NCI-H2081 (cell line): ENCODE measurements at places on chromosomes 16 and 17.

- no peak for DNase-seq
Observed at GRCh38 chr17:61218438-61218837, 181.2 kb upstream of the TBX2 start.

DNA sequence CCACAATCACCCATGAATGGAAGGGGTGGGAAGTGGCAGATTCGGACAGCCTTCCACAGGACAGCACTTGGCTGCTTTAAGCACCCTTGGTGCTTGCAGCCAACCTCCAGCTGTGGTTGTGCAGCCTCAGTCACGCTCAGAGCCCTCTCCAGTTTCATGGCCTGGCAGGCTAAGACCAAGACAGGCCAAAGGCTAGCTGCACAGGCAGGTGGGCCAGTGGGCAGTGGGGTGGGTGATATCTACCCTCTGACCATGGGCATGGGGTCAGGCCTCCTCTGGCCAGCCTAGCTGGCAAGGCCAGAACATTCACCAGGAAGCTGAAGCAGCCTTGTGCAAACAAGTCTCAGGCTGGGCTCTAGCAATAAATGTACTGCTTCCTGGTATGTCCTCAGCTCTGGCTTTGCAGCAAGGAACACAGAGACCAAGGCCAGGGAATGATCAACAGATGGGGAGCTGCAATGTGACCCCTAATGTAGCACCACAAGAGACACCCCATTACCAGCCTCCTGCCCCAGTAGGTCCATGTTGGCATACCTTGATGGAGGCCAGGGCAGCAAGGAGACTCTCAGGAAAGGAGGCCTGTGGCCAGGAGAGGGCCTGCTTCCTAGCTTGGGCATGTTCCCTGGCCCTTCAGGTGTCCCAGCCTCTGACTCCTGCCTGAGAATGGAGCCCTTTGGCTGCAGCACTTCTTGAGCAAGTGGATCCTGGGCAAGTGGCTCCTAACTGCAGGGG lies 20.9 kb downstream of the HSD11B2 start:
- DNase-seq: no peak

DNA sequence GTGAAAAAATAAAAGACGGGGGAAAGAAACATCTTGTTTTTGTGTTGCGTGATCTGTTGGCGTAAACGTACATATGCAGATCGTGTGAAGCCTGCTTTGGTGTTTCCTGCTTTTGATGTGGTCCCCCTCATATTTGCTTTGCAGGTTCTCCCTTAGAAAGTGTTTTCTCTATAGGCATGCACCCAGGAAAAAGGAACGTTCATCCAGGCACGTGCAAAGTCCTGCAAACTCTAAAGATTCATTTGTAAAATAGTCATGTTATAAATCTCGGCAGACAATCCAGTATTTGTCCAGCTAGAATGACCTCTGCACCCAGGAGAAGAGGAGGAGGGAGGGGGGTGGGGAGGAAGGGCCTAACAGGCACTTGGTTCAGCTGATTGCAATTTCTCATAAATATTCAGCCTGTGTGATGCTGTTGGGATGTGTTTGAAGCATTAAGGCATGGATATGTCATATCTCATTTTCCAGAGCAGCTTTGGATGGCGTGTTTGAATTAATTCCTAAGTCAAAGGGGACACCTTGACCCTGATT lies 40.3 kb upstream of the DDX52 start:
- DNase-seq: no peak

DNA sequence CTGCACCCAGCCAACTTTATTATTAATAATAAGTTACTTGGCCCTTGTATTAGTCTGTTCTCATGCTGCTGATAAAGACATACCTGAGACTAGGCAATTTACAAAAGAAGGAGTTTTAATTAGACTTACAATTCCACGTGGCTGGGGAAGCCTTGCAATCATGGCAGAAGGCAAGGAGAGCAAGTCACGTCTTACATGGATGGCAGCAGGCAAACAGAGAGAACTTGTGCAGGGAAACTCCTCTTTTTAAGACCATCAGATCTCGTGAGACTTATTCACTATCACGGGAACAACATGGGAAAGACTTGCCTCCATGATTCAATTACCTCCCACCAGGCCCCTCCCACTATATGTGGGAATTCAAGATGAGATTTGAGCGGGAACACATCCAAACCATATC lies 47.7 kb downstream of the SYT17 start:
- DNase-seq: no peak

DNA sequence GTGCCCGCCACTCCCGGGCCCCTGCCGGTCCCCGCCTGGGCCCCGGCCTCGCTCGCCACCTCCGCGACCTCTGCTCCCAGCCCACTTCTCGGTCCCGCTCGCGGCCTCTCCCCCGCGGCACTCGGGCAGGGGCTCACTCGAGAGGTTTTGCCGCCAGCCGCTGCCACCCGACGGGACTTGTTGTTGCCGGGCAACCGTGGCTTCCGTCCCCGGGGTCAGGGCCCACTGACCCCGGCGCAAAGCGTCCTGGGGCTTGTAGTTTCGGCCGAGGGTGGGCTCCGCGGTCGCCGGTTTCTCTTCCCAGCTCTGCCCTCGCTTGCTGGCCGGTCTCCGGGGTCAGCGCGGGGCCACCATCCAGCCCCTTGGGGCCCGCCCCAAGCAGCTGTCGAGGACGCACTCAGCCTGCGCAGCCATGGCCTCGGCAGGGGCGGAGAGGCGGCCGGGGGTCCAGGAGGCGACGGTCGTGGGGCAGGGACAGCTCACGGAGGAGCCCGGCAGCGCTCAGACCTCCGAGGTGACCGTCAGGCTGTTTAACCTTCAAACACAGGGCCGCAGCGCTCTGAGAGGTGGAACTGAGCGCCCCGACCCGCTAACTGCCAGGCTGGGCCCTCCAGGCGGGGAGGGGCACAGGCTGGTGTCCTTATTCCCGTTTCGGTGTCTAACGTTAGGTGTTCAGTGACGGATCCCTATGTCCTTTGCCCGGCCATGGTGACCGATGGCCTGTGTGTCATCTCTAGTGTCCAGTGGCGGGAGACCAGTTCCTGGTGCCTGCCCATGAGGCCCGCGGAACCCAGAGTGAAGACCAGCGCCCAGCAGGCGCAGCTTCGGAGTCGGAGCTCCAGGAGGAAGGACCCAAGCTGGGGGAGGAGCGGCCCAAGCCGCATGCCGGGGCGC lies at the start of the genes C16orf86 and ENKD1:
C16orf86 (plus strand) TSS at position 256 of the 894 bp plus-strand sequence; CDS start at position 413, 157 bp downstream.
ENKD1 (minus strand) TSS at position 192 of the 894 bp plus-strand sequence. CDS start 308 bp downstream, outside the sequence.
- peak; percentile 67 for DNase-seq

GRCh38 chr16:53476867-53477266 lies 26.1 kb downstream of the AKTIP start:
- no peak for DNase-seq

DNA sequence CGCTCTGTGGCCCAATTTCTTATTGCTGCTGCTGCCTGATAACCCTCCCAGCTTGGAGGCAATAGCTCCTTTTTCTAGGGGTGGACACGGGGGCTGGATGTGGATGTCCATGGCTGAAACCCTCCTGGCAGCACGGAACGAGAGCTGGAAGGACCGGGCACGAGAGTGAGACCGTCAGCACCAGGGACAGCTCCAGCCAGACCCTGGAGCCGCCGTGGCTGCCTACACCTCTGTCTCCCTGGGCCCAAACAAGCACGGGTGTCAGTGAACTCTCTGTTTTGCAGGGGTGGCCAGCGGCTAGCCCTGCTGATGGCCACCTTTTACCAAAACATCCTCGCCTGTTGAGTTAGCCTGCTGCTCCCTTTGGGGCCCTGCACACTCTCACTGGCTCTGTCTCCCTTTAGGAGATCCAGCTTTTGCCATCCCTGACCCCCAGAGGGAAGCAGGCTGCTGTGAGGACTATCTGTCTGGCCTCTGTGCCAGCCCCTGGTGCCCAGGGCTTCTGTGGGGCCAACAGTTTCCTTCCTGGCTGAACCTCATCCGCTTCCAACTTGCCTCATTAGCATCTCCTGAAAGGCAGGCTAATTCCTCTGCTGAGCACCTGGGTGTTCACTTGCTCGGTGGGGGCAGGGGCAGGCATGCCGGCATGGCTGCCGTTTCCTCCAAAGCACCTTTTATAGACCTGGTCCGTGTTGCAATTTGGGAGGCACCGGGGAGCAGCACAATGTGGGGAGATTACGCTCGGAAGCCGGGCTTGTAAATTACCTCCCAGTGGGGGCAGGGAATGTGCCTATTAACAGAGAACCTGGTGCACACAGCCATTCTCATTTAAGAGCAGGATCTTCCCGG lies 118.1 kb downstream of the ENGASE start:
- DNase-seq: no peak

- no peak for DNase-seq
Observed at GRCh38 chr16:12553191-12553590, 250.5 kb downstream of the CPPED1 start.

DNA sequence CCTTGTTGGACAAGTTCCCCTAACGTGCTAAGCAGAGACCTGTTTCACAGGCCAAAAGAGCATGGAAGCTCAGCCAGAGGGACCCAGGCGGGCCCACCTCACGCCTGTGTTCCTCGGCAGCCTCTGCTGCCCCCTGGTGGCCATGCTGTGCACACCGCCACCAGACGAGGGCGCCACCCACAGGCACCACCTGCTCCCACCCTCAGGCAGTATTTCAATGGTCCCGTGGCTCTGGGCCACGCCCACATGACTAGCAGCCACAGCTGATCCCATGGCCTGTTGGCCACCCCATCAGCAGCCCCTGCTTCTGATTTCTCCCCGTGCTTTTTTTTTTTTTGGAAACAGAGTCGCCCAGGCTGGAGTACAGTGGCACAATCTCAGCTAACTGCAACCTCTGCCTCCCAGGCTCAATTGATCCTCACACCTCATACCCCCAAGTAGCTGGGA lies 18.9 kb downstream of the MPG start:
- peak; percentile 85 for DNase-seq

DNA sequence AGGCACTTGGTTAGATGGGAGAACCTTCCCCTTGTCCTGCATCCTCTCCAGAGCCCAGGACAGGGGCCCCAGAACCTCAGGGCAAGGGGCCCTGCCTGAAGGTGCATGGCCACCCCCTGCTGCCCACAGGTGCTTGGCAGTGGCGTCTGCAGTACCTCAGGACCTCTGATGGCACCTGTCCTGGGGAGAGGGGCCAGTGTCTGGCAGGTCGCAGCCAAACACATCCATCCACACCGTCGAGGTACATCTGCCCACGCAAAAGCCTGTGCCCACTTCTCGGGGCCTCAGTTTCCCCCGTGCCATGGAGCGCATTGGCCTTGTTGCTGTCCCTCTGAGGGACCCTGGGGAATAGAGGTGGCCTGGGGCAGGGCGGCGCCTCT lies 9.3 kb downstream of the MAP2K3 start:
- DNase-seq: no peak

GRCh38 chr17:917391-917811 lies 62.2 kb downstream of the NXN start:
- no peak for DNase-seq

DNA sequence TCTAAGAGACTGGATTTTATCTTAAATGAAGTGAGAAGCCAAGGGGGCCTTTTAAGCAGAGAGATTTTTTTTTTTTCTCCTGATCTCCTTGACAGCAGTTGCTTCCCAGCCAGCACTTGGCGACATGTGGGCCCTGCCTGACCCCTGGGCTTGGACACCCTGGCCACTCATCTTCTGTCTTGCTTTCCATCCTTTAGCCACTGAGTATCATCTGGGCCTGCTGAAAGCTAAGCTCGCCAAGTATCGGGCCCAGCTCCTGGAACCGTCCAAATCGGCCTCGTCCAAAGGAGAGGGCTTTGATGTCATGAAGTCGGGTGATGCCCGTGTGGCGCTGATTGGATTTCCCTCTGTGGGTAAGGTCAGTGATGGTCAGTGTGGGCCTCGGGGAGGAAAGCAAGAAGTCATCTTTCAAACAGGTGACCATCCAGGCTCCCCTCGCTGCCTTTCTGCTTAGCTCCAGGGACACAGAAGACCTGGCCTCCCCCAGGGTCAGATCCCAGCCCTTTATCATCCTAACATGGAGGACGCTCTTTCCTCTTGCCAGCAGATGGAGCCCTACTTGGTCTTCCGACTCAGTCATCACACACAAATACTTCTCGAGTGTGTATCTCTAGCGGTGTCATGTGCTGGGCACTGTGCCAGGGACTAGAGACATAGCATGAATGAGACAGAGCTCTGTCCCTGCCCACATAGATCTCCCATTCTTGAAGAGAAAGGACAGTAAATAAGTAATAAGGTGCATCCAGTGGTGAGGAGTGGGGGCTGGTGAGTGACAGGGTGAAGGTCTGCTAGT lies 6.1 kb downstream of the DRG2 start:
- peak; percentile 5 for DNase-seq

GRCh38 chr17:72539981-72540897 lies 419.4 kb downstream of the SOX9 start:
- DNase-seq: peak; percentile 84

DNA sequence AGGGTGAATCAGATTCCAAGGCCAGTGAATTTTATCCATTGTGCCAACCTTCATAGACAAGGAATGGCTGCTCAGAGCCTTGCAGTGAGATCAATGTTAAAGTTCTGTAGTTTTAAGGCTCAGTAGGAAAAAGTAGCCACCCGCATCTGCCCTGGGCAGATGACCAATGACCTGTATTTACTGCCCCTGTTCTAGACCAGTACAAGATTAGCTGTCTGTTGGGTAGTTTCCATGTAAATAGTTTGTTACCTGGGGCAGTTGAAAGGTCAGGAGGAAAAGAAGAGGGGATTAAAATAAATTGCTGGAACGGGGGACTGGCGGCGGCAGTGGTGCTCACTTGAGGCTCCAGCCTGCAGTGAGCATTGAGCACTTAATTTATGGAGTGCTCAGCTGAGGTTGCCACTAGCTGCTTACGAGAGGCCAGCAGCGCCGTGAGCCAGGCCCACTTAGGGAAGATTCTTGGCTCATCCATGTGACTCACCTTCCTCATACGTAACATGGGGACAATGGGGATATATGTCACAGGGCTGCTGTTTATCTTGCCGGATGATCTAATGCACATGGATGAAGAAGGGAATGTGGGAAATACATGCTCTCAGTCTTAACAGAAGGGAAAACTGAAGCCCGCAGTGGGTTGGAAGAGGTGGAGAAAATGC lies 10.7 kb upstream of the NOS2 start:
- no peak for DNase-seq

- no peak for DNase-seq
Observed at GRCh38 chr17:80523956-80524712, 20.5 kb upstream of the RPTOR start.

GRCh38 chr17:63476854-63477479 lies at the start of gene ACE:
ACE (plus strand) TSS chr17:63477061; CDS start chr17:63477095, 34 bp downstream.
- peak; percentile 87 for DNase-seq

DNA sequence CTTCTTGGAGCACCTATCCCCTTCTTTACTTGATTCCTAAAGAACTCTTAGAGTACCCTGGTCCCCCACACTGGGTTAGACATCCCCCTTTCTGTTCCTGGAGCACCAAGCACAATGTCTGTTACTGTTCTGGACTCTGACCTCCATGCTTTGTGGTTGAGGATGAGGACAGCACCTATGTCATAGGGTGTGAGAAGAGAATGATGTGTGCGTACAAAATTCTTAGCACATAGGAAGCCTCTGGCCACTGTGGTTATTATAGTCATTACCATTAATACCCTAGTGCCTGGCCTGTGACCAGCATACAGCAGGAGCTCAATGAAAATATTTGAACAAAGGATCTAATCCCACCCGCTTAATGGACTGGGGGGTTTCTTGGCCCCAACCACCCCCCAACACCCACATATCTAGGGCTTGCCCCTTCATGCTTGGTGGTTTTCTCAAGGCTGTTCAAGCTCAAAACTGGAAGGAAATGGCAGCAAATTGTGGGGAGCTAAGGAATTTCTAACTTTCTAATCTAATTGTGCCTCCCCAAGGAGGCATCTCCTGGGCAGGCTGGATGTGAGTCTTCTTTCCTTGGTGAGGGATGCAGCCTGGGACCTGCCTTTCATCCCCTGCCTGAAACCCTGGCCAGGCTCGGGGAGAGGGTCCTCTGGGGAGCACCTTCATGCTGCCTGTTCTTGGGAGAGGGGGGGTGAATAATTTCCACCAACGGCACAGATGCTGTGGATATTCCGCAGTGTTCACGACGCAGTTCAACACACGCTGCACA lies 1.5 kb upstream of the CMIP start:
- no peak for DNase-seq

GRCh38 chr17:68424861-68425260 lies 32.4 kb downstream of the WIPI1 start:
- DNase-seq: no peak

GRCh38 chr16:55566432-55567175 lies at the start of gene CAPNS2:
CAPNS2 (plus strand) TSS chr16:55566684; CDS start chr16:55566757, 73 bp downstream.
- DNase-seq: no peak
